ENCODE measurements at places on chromosomes 4 and X.

DNA sequence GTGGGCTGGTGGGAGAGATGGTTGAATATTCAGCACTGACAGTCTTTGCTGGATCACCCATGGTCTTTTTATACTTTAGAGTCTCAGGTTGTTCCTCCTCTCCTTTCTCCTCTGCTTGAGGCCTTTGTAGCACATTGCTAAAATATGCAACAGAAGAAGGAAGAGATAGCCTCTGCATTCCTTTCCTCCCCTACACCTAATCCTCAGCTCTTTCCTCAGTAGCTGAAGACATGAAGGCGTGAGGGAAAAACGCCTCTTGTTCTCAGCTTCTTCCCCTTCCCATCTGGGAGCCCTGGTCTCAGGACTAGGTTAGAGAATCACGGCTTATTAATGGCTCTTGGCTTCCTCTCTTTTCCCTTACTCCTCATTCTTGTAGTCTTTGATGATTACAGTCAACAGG is 76.8 kb downstream of the RNF150 start:
- no peak for DNase-seq

GRCh38 chr4:80004319-80004718 is 68.7 kb downstream of the ANTXR2 start:
- no peak for DNase-seq

DNA sequence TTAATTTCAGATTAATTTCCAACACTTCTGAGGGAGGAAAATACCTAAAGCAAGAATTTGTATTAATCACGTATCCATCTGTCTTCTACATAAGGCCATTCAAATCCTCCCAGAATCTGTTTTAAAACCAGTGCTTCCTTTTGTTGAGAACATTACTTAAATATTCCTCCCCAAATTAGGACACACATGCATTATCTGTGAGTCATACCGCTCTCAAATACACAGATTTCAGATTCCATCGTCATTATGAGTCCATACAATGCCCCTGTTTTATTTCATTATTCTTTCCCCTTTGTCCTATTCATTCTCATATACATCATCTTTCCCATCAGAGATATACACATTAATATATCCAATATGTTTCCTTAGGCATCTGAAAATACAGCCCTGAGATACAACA is 57.3 kb upstream of the PRSS12 start:
- no peak for DNase-seq

GRCh38 chr4:79864500-79865200 is 208.4 kb downstream of the ANTXR2 start:
- no peak for DNase-seq

GRCh38 chr4:119286377-119287002 is 35.4 kb downstream of the FABP2 start:
- peak; percentile 49 for DNase-seq

- no peak for DNase-seq
Measured at GRCh38 chrX:130995439-130995838, 62.7 kb upstream of the ARHGAP36 start.
